Stimulated activated CD4-positive, alpha-beta T cell treated with anti-CD3 and anti-CD28 coated beads, Interleukin-15, amount 100 ng/mL, for 1 hour (primary cell): ENCODE measurements at places on chromosomes 5 and 9.

- DNase-seq: no peak
These were observed 1.2 kb downstream of the CDKN2B-AS1 start for GRCh38 chr9:21995666-21996398.

GRCh38 chr5:77449981-77450380 is 42.1 kb downstream of the WDR41 start:
- DNase-seq: no peak

DNA sequence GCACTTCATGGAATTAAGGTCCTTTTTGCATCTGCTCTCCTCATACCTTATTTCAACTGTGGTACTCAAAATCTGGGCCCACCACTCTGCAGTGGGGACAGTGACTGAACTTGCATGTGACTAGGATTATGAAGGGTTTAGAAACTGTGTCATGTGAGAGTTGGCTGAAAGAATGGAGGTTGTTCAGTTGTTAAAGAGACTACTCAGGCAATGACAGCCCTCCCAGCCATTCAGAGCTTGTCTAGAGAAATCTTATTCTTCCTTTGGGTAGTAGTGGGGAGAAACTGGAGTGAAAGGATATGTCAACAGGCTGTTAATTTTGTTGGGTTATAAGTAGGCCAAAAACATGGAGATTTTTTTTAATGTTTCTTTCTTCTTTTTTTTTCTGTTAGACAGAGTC is 10.3 kb downstream of the AOPEP start:
- DNase-seq: no peak

GRCh38 chr9:125238127-125238914 is 2.8 kb downstream of the HSPA5 start:
- DNase-seq: no peak

DNA sequence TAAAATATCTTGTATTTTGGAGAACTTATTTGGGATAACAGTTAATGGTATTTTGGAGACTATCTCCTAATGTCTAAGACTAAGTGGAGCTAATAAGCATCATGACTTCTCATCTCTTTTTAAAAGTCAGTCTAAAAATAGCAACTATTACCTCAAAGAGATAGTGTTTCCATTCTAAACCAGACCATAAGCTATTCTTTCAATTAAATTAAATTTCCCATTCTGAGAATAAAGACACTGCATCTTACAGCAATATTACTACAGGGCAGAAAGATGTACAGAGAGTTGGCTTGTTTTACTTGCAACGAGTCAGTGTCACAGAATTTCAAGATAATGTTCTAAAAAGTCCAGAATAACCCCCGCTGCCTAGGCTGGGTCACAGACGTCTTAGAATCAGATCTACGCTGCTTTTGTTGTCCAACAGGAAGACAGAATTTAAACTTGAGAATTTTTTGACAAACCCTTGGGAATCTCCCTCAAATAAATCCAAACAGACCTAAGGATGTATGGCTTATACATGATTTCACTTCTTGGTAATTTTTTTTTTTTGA is 98.9 kb downstream of the USP20 start:
- DNase-seq: no peak

GRCh38 chr5:114255260-114255659 is 106.6 kb upstream of the KCNN2 start:
- DNase-seq: no peak

DNA sequence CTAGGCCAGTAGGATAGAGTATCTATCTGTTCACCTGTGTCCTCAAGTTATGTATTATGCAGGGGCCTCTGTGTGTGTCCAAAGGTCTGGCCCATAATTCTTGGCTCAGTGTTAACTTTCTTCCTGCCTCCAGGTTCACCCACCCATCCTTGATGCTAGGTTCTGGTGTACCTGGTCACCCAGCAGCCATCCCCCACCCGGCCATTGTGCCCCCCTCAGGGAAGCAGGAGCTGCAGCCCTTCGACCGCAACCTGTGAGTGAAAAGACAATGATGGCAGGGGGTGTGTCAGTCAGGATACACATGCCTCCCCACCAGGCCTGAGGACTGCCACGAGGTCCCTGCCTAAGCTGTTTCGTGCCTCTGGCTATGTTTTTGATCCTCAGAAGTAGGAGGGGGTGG is 27.6 kb downstream of the TCF7 start:
- no peak for DNase-seq

DNA sequence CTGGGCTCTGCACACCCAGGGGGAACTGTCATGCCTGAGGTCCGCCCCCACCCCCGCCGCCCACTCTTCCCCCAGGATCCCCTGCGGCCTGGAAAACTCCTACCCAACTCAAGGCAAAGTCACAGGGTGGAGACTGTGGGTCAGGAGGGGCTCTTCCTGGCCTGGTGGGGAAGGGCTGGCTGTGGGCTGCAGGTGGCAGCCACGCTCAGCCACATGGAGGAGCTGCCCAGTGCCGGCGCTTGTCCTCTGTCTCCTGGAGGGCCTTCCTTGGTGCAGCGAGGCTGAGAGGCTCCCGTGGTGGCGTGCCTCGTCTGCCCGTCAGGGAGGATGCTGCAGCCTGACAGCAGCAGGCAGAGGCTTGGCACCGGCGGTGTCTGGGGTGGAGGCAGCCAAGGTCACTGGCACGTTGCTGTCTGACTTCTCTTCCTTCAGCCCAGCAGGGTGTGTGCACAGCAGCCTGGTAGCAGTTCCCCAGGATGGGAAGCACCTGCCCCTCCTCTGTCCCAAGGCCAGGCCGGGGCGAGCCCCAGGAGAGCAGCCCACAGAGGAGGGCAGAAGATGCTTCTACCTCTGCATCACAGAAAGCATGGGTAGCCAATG is 78.1 kb downstream of the ADAMTS2 start:
- DNase-seq: no peak

- DNase-seq: no peak
These were observed 247.2 kb downstream of the KIF4B start for GRCh38 chr5:155260798-155261197.

GRCh38 chr9:125816321-125816720 is 69.1 kb downstream of the PBX3 start:
- no peak for DNase-seq

- no peak for DNase-seq
These were observed 4.3 kb downstream of the EEIG1 start for GRCh38 chr9:127976498-127976897.

DNA sequence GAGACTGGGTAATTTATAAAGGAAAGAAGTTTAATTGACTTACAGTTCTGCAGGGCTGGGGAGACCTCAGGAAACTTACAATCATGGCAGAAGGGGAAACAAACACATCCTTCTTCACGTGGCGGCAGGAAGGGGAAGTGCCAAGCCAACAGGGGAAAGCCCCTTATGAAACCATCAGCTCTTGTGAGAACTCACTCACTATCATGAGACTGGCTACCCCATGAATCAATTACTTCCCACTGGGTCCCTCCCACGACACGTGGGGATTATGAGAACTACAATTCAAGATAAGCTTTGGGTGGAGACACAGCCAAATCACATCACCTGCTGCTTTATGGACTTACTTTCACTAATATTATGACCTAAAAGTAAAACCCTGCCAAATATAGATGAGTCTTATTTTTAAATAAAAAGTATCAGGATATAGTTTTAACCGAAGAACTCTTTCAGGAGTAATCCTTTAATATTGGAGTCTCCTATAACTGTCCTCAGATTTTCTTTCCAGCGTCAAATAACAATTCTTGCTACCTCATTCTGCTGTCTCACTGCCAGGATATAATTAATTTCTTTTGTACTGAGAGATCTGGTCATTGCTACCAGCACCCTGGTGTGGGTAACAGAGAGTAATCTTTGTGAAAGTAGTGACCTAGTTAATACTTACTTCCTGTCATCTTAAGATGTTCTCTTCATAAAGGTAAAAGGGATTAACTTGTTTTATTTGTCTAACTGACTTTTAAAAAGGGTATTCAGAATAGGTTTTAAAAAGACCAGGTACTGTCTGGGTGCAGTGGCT is 68.6 kb downstream of the NLN start:
- no peak for DNase-seq

- no peak for DNase-seq
These were observed 70.0 kb downstream of the KLHL3 start for GRCh38 chr5:137665678-137666460.

DNA sequence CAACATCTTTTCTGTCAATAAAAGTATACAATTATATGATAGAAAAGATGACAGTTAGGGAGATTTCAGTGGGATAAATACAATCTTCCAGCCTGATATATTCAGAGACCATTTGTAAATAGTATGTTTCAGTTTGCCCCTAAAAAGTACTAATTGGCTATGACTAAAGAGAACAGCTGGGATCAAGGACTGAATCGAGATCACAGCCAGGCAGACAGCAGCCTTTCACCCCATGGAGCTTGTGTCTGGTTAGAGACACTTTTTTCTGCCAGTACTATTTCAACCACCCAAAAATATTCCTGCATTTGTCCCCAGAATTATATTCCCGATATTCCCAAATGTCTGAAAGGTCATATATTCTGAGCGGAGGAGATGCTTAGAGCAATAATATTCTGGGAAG is 577.3 kb upstream of the TLE4 start:
- DNase-seq: no peak

- no peak for DNase-seq
These were observed 6.7 kb downstream of the FAM114A2 start for GRCh38 chr5:154031937-154032489.

- no peak for DNase-seq
These were observed 19.5 kb upstream of the GOLPH3 start for GRCh38 chr5:32193591-32193990.

DNA sequence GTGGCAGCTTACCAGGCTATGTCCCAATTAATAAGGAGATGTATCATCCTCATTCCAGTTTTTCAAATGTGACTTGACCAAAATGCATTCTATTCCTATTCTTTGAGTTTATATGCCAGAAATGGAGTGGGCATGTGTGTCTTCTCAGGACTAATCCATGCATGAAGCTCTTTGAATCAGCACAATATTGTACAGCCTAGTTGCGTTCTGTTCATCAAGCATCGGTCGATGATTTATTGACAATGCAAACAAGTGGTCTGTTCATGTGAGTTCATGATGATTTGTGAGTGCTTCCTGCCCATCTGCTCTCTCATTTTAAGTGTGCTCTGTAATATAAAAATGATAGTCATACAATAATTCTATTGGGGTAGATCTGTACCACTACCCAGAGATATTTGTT is 48.3 kb downstream of the PALM2AKAP2 start:
- no peak for DNase-seq

DNA sequence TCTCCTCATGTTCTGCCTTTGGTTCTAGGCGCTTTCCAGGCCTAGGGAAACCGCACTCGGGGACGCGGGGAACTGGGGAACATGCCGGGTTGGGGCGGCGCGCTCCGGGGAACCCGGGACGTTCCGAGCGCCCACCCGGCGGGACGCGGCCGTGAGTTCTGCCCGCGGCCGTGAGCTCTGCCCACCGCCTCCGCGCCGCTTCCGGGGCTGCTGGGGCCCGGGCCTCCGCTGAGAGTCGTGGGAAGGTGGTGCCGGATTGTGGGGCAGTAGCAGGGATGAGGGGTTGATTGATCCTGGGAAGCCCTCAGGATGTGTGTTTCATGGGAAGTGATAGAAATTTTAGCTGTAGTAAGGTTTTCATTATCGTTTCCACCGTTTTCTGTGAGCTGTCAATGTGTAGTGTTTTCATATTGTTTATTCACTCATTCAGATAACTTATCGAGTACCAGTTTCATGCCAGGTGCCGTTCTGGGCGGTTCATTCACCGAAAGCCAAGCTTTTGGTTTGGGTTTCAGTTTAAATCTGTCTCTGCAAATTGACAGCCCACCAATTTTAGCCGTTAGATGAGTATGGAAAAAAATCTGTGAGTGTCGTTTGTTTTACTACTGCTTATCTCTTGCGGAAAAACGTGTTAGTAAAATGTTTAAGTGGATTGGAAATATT is 657 bp downstream of the MTRR start:
- no peak for DNase-seq

DNA sequence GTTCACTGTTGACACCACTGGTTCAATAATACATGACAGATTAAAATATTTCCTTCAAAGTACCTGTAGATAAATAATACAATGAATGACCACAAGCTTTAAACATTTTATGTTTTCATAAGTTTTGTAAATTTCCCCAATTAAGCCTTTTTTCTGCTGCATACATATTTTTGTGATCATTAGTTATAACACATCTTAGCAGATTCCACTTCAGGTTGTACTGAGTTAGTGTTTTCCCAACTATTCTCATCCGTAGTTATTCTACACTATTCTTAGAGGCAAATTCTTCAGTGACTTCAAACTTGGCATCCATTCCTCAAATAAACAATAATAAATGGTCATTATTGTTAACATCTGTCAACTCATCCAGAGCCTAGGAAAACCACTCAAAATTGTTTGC is 100.9 kb downstream of the NRG2 start:
- no peak for DNase-seq

- DNase-seq: no peak
These were observed 29.1 kb downstream of the ADAMTS2 start for GRCh38 chr5:179316111-179316551.

GRCh38 chr9:102253099-102253498 is 514.7 kb upstream of the GRIN3A start:
- DNase-seq: no peak

- no peak for DNase-seq
These were observed 14.2 kb upstream of the PPP1R2B start for GRCh38 chr5:156835905-156836304.

- no peak for DNase-seq
These were observed 45.1 kb upstream of the HAND1 start for GRCh38 chr5:154523104-154523503.

DNA sequence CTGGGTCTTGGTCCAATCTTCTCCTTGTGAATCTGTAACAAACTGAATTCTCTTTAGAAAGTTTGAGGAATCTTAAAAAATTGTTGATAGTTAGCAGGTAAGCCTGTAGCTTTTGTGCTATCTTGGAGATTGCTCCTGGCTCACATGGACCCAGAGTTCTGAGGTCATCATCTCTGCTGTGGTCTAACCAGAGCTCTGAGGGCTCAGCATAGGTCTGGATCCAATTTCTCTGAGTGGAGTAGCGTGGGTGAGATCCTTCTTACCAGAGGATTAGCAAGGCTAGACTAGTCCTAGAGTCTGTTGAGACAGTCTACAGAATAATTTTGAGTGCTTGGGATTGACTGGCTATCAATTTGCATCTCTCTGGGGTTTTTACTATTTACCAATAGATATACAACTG is 60.5 kb upstream of the IL6ST start:
- no peak for DNase-seq

DNA sequence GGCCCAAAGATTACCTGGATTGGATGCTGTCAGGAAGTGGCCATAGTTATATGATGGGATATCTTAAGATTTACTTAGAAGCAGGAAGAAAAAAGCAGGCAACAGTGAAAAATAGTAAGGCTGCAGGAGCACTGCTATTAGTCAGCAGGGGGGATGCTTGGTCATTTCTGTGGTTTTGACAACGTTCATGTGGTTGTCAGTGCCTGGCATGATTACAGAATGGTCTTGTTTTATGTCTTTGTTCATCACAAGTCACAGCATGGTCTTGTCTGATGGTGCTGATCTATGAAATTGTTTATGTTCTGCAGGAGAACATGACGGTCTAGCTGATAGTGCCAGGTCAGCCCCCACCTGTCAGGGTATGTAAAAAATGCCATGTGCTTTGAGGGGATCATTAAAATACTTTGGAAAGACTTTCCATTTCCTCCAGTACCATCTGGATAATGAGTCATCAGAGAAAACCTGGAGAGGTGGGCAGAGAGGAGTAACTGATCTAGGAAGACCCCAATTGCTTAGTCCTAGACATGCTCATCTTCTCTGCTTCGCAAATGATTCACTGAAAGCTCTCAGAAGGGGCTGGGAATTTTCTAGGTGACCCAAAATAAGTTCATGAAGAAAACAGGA is 48.5 kb downstream of the PLGRKT start:
- DNase-seq: no peak
